Stimulated activated CD4-positive, alpha-beta T cell treated with anti-CD3 and anti-CD28 coated beads, Interleukin-2, amount 100 ng/mL, for 24 hours (primary cell): ENCODE measurements at places on chromosomes 7 and 10.
A peak's percentile ranks its signal among the peaks of the same experiment; 100 is the strongest.

GRCh38 chr7:146720195-146720594 is 603.6 kb downstream of the CNTNAP2 start:
- DNase-seq: no peak

GRCh38 chr10:110007161-110007700 is 553 bp upstream of the ADD3 start:
- peak; percentile 64 for DNase-seq

- DNase-seq: no peak
Measured at GRCh38 chr7:11584406-11585031, 247.5 kb downstream of the THSD7A start.

DNA sequence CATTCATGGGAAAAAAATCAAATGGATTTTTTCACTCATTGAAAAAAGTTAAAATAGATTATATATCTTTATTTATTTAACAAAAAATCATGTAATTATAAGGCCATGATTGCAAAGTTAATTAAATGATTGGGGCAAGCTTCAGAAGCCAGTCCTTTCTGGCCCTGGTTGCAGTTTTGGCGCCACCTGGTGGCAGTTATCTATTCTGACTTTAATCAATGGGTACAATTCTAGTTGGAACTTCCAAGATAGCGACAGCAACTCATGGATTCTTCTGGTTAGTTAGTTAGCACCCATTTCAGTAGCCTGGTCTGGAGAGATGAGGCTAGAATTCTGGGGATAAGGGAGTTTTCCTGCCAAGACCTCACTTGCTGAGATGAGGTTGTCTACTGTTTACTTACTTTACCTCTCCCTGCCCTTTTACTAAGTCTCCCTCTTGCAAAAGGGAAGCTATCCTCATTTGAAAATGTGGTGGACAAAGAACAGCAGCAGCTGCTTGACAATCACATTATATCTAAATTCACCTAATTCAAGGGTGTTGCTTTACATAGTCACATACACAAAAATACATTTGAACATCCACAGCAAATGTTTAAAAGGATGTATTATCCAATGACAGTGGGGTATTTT is 42.3 kb downstream of the NOC3L start:
- DNase-seq: peak; percentile 73

DNA sequence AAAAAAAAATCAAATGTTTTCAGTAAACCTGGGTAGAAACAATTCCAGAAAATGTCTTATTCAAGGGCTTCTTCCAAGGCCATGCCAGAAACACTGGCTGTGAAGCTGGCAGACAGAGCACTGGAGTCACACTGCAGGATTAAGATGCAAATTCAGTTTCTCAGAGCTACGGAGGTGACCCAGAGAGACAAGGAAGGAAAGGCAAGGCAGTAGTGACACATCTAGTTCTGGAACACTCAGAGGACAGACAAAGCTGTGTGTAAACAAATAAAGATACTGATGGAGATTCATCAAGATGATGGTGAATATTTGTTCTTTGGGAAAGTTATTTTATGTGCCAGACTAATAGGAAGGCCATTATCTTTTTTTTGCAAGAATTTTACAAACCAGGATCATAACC is 608.3 kb upstream of the C7orf33 start:
- no peak for DNase-seq

- no peak for DNase-seq
Measured at GRCh38 chr7:131900785-131901287, 344.4 kb upstream of the PODXL start.

- DNase-seq: peak; percentile 69
Measured at GRCh38 chr10:103192451-103193106, 493 bp downstream of the NT5C2 start.

DNA sequence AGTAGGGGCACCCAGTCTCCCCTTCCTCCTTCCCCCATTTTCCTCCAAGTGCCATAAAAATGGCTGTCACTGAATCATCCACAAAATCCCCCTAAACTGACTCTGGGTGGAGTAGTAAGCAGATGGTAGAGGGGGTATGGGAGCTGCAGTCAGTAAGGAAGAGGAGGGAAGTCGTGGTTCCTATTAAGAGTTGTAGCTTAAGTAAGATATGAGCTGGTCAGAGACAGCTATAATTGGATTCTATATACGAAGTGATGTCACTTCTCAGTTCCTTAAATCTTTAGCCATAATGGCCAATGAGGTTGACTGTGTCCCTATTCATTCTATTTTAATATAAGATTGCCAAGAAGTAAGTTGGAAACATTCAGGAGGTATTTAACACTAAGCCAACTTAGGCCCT is 131.7 kb downstream of the SLC16A9 start:
- no peak for DNase-seq

GRCh38 chr10:101644002-101644401 is 51.0 kb downstream of the FBXW4 start:
- DNase-seq: no peak

DNA sequence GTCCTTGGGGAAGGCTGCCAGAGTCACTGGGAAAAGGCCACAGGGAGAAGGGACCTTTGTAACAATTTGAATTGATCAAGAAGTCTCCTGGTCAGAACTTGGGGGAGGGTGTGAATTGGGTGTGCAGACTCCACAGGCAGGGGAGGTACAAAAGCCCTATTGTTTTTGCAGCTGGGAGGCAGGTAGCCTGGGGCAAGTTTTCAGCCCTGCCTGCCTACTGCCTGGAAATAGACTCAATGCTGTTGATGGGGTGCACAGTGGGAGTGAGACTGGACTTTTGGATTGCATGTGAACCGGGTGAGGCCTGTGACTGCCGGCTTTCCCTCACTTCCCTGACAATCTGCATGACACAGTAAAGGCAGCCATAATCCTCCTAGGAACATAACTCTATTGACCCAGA is 947.0 kb downstream of the REEP3 start:
- DNase-seq: no peak

- no peak for DNase-seq
Measured at GRCh38 chr7:30912986-30913811, 1.5 kb downstream of the AQP1 start.

GRCh38 chr7:69827558-69827957 is 229.3 kb downstream of the AUTS2 start:
- DNase-seq: no peak

GRCh38 chr7:11689096-11689495 is 142.9 kb downstream of the THSD7A start:
- no peak for DNase-seq

DNA sequence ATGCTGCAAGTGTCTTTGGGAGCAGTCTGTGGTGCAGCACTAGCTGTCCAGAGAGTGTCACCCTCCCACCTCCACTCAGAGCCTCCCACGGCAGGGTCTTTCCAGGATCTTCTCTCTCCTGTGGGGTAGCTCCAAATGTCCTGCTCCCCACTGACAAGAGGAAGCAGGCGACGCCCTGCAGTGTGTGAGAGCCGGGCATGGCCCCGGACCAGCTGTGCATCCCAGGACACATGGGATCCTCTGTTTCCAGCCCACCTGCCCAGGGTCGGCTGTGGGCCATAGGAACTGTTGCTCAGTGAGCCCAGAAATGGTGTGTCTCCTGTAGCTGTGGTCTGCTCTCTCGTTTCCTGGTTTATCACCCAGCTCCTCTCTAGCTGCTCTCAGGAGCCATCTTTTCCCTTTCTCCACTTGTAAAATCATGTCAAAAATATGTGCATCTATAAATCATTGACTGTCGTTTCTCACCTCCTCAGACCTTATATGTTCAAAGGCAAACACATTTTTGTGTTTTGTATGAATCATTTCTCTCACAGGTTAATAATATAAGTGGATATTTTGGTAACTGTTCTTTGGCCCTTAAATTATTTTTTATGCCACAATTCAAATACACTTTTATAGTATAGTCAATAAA is 74.9 kb downstream of the VWC2 start:
- DNase-seq: no peak

- DNase-seq: no peak
Measured at GRCh38 chr7:157758468-157759245, 421.9 kb downstream of the DNAJB6 start.

DNA sequence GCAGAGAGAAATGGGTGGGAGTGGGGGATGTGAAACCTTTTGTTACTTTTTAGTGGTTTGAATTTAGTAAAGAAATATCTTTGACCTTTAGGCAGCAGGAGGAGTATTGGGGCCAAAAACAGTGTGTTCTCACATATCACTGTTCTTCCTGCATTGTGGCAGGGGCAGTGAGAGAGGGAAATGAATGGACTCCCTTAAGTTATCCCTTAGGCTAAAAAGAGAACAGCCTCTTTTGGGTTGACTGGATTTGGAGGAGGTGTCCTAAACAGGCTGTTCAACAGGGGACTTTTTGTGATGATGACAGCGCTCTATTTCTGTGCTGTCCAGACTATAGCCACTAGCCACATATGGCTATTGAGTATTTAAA is 22.3 kb downstream of the ZNF775 start:
- no peak for DNase-seq

DNA sequence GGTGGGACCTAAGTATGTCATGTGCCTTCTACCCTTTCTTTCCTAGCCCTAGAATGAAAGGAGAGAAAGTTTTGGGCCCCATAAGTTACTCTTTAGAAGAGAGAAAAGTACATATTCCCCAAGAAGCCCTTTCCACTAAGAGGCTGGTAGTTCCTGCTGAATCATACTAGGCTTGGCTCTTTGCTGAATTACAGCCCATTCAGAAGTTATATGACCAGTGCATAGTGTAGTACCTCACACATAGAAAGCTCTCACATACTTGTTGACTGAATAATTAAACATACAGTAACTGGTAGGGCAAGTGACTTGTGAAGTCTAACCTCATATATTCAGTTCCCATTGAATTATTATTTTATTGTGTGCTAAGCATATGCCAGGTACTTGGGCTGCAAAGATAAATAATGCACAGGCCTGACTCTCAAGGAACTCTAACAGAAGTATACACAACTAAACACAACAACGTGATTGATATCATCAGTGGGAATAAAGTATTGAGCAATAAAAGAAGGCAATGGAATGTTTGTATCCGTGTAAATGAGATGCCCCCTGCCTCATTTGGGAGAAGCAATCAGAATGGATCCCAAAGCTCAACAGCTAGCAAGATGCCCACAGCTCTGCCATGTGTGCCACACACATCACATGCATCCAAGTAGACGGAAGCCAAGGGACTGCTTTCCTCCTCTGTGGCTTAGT is 38.9 kb upstream of the UBN2 start:
- DNase-seq: no peak

DNA sequence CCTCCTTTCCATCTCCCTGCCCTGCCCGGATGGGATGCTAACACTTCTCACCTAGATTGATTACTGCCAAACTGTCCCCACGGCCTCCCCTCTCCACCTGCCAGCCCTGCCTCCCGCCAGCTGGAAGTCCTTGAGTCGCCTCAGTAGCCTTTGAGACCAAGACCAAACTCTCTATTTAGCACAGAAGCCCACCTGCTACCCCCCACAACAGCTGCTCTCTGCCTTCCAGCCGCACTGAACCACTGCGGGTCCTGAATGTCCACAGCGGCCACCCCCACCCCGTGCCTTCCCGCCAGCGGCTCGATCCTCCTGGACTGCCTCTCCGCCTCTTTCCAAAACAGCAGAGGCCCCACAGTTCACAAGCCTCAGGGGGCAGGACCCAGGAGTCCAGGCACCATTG is 39.0 kb downstream of the FKBP6 start:
- DNase-seq: no peak

DNA sequence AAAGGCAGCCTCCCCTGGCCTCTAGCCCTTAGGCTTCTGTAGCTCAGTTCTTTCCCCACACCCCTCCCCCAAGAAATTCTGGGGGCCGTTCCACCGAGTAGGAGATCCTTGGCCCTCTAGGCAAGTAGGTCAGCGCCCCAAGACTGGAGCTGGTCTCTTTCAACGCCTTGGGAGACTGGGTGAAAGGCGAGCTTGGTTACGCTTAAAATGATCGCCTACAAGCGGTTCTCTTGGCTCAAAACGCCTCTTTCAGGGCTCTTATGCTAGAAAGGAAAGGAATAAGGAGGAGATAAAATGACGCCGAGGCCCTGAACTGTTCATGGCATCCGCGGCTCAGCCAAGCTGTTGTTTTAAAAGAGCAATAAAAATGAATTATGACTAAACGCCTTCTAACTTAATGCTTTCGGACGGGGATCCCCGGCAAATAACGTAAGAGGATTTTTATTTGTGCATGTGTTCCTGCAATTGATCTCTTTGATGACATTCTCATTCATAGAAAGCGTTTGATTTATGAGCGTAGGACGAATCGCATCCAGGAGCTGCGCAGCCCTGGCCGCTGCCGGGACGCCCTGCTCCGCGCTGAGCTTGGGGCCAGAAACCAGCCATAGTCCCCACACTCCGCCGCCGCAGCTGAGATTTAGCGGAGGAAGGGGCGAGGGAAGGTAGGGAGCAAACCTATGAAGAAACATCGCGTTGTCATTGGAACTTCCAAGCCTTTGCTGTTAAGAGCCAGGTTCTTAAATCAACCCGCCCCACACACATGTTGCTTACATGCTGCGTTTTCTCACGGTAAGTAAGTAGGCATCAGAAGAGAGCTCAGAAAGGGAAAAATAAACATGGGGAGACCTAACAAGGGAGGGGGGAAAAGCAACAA is 3.0 kb upstream of the HOXA1 start:
- DNase-seq: no peak
